ENCODE measurements at places on chromosomes 16 and 17.

DNA sequence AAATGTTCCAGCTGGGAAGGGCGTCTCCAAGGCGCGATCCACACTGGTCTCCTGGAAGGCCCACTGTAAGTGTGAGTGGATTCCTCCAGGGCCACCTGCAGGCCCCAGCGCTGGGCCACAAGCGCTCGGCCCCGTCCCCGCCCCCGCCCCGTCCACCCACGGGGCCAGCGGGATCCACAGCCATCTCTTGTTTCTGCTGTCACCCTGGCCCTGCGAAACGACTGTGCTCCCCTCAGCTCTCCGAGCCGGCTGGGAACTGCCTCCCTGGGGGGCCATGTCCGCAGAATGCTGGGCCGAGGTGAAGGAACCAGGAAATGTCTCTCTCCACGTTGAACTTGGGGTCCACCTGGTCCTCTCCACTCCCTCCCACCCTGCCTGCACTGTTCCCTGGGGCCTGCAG lies 1955.2 kb downstream of the TP53TG3F start:
- no peak for DNase-seq

GRCh38 chr17:81336930-81337325 lies 41.8 kb upstream of the SLC38A10 start:
- DNase-seq = no peak

DNA sequence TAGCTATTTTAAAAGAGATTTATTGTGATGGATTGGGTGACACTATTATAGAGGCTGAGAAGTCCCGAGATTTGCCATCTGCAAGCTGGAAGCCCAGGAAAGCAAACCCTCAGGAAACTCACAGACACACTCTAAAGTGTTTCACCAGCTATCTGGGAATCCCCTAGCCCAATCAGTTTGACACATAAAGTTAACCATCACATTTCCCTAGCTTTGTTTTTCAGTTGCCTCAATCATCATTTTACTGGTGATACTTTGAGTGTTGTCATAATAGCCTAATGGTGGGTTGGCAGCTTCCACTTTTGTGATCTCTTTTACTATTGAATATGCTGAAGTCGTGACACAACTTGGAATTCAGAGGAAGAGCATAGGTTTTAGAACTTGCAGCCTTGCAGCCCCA lies 1.8 kb downstream of the SGF29 start:
- DNase-seq = no peak

- DNase-seq = no peak
Measured at GRCh38 chr17:51161541-51161940, 4.7 kb upstream of the NME2 start.

GRCh38 chr17:77943971-77944370 lies 14.5 kb upstream of the TNRC6C start:
- DNase-seq = no peak

DNA sequence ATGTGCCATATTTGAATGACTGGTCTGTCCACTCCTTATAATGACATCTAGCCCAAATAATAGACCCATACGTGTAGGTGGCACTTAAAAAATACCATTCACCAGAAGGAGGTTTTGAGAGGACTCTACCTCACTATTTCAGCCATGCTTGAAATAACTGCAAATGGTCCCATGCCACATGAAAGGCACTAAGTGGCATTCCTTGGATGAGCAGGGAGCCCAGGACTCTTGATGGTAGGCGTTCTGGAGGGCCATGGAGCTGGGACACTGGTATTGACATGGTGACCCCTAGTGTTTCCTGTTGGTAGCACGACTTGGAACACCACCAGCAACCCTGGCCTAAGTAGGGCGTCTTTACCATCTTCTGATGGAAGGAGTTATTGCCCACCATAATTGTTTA lies 148.7 kb upstream of the ZFHX3 start:
- peak; percentile 56 for DNase-seq

- no peak for DNase-seq
Measured at GRCh38 chr17:41406205-41406604, 8.8 kb upstream of the KRT31 start.

DNA sequence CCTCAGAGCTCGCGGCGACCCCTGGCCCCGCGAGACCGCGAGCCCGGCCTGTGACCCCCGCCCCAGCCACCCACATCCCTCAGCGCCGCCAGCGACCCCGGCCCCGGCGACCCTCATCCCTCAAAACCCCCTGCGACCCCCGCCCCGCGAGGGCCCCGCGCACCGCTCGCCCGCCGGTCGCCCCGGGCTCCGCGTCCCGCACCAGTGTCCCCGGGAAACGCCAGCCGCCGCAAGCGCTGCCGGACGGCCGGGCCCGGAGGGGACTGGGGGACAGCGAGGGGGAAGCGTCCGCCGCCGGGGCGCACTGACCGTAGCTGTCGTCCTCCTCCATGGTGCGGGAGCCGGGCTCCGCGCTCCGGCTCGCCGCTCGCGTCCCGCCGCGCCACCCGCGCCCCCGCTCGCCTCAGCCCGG lies at the start of gene CYTH1:
Gene CYTH1, minus strand, starts transcription at position 381 of the 412 bp plus-strand sequence. Its CDS starts 50 bp downstream, at position 331.
- no peak for DNase-seq

DNA sequence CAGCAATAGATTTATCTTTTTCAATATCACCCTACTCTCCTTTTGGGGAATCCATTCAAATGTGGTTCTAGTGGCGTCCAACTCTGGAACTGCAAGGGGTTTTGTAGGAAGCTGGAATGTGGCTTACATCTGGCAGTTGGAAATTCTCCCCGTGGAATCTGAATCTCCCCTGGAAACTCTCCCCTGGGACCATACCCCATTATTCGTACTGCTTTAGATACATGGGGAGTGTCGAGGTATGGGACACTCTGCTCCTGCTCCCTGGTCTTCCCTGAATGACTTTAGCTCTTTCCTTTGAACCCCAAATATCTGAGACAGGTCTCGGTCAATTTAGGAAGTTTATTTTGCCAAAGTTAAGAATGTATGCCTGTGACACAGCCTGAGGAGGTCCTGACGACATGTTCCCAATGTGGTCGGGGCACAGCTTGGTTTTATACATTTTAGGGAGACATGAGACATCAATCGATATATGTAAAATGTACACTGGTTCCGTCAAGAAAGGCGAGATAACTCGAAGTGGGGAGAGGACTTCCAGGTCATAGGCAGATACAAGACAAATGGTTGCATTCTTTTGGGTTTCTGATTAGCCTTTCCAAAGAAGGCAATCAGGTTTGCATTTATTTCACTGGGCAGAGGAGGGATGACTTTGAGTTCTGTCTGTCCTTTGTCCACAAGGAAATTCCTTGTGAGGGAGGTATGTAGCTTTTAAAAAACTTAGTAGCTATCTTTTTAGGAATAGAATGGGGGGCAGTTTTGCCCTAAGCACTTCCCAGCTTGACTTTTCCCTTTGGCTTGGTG lies 89.1 kb upstream of the CORO6 start:
- DNase-seq = no peak

DNA sequence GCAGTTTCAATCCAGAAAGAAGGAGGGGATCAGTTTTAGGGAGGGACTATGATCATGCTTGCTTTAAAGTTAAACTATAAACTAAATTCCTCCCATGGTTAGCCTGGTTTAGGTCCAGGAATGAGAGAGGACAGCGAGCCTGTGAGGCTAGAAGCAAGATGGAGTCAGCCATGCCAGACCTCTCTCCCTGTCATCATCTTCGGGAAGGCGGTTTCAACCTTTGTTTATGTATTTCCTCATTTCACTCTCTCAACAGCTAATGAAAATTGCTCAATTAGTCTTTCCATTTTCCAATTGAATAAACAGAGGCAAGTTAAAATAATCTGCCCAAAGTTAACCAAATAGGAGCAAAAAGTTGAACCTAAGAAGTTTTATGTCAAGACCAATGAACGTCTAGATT lies 201.5 kb downstream of the KCNJ2 start:
- DNase-seq = no peak

- DNase-seq = no peak
Measured at GRCh38 chr16:13756411-13757140, 163.4 kb upstream of the ERCC4 start.

DNA sequence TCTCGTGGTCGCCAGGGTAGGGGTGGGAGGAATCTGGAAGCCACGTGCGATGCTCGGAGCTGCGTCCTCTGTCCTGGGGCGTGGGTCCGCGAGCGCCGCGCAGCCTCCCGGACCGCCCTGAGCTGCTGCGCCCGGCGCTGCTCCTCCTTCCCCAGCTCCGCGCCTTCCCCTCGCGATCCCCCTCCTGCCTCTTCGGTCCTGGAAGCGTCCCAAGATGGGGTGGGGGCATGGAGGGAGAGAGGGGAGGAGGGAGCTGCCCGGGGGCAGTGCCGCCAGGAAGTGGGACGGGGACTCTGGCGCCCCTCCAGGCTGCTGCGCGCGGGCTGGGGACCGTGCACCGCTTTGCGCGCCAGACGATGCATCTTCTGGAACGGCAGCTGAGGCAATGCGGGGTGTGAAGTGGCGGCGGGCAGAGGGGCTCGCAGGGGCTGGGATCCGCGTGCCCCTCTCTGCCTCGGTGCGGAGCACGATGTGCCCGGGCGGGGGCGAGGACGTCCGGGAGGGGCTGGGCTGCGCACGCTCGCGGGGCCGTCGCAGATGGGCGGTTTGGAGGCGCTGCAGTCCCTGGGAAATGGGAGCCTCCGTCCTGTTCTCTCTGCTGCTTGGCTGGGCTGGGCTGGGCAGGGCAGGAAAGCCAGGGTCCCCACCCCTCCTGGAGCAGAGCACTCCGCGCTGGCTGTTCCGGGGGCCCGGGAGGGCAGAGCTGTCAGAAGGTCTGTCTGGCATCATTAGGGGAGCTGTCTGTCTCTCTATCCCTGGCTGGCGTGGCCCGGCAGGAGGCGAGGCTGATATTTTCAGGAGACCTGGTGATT lies 388.0 kb downstream of the SEC14L1 start:
- DNase-seq = no peak

GRCh38 chr17:17025621-17026020 lies 16.6 kb upstream of the MPRIP start:
- DNase-seq = no peak

- no peak for DNase-seq
Measured at GRCh38 chr17:57502811-57503241, 242.3 kb downstream of the CCDC182 start.

DNA sequence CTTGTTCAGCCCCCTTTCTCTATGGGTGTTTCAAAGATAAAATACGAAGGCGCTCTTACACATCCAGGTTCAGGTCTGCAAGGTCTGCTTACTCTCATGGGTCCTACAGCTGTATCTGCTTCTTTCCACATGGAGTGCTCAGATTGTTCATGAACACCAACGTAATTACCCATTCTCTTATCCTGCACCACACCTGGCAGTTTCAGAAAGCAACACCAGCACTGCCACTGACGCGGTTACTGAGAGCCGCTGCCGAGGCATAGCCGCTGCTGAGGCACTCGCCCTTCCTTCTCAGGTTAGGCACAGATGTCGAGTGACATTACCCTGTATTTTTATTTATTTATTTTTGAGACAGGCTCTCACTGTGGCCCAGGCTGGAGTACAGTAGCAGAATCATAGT lies 147.1 kb downstream of the RPTOR start:
- DNase-seq = no peak

DNA sequence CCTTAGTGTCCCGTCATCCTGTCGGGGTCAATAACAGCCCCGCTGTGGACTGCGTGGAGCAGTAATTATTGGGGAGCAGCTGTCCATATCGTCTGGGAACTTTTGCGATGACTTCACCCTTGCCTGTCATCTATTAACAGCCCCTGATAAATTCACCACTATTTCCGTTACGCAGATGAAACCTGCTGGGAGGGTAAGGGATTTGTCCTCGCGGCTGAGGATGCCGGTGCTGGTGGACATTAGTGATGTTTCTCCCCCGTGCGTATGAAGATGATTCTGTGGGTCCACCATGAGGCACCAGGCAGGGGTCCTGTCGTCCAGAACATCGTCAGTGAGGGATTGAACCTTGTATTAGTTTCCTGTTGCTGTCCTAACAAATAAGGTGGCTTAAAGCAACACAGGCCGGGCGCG lies 1.0 kb downstream of the FLYWCH2 start:
- DNase-seq = no peak

GRCh38 chr16:885391-885790 lies 84.9 kb upstream of the GNG13 start:
- DNase-seq = no peak

- DNase-seq = no peak
Measured at GRCh38 chr16:66069587-66069986, 296.9 kb upstream of the CDH5 start.

DNA sequence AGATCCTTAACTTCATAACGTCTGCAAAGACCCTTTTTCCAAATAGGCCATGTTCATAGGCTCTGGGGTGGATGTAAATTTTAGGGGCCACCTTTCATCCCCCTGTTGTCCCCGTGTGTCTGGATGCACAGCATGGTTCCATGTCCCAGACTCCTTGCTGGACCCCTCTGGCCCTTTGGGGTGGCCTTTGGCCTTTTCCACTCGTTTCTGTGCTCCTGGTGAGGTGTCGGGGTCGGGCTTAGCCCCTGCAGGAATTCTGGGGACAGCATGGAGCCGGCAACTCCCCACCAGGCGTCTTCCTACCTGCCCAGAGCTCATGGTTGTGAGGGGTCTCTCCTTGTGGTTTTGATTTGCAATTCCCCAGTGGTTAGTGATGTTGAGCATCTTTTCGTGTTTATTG lies 183.5 kb downstream of the SEC14L1 start:
- no peak for DNase-seq

- no peak for DNase-seq
Measured at GRCh38 chr16:20064931-20065330, 8.8 kb downstream of the GPR139 start.

DNA sequence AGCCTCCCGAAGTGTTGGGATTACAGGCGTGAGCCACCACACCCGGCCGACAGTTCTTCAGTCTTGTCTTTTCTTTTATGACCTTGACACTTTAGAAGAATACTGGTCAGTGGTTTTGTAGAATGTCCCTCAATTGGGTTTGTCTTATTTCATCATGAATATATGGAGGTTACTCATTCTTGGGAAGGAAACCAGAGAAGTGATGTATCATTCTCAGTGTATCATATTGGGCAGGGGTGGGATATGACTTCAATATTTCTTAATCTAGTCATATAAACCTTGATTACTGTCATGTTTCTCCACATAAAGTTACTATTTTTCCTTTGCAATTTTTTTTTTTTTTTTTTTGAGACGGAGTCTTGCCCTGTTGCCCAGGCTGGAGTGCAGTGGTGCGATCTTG lies 36.9 kb downstream of the SNTB2 start:
- peak; percentile 81 for DNase-seq

- DNase-seq = peak; percentile 73
Measured at GRCh38 chr17:13704333-13704732, 102.6 kb upstream of the HS3ST3A1 start.

GRCh38 chr17:66542967-66543520 lies 240.6 kb downstream of the PRKCA start:
- peak; percentile 77 for DNase-seq

DNA sequence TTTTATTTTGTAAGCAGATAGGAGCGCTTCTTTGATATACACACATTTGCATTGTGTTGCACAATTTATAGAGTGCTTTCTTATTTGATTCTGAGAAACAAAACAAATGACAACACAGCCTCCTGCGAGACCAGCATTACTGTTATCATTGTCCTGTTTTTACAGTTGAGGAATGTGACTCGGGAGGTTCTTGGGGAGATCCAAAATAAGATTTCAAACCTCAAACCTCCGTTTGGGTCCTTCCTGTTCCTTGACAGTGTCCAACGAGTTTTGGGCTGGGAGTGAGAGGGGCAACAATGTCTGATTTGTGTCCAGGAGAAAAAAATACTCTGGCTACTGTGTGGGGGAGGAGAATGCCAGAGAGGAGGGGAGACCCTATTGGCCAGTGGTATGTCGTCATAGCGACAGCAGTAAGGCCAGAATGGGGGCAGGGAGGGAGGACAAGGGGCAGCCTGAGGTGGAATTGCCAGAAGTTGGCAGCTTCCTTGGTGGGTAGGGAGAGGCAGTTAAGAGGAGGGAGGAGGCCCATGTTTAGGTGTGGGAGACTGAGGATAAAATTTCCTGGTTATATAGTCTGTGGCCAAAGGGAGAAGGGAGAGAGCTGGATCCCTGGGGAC lies 45.5 kb downstream of the TMEM132E start:
- no peak for DNase-seq

- no peak for DNase-seq
Measured at GRCh38 chr16:12339686-12340085, 363.2 kb downstream of the SNX29 start.
